Upper lobe of left lung (tissue), 6 donors: ENCODE measurements at places on chromosomes 12 and 14. TPM values are rescaled to one million over a fixed set of nuclear protein-coding genes. Genes with fewer than 3 reads are reported as not detected.

ADGRD1 gene
- total RNA-seq: 97.1 TPM

GRCh38 chr14:75191100-75191499 is 14.7 kb upstream of the TMED10 start:
- H3K27ac ChIP-seq: no peak overlapping the region
- H3K36me3 ChIP-seq: no peaks in the 10 kb centered on the region
- H3K4me3 ChIP-seq: no peak overlapping the region
- no peak for DNase-seq
- H3K4me1 ChIP-seq: peaks cover 2% of the 10 kb centered on the region

- no peak for DNase-seq
- H3K27me3 ChIP-seq: no peaks in the 10 kb centered on the region
- H3K4me3 ChIP-seq: no peak overlapping the region
- H3K27ac ChIP-seq: no peak overlapping the region
- no peaks in the 10 kb centered on the region for H3K4me1 ChIP-seq
- H3K36me3 ChIP-seq: no peaks in the 10 kb centered on the region
Observed at GRCh38 chr12:119802472-119802871, 74.6 kb downstream of the CIT start.

GRCh38 chr12:118742431-118742830 is 238.9 kb upstream of the SRRM4 start:
- no peak overlapping the region for H3K4me3 ChIP-seq
- no peaks in the 10 kb centered on the region for H3K36me3 ChIP-seq
- no peaks in the 10 kb centered on the region for H3K4me1 ChIP-seq

DNA sequence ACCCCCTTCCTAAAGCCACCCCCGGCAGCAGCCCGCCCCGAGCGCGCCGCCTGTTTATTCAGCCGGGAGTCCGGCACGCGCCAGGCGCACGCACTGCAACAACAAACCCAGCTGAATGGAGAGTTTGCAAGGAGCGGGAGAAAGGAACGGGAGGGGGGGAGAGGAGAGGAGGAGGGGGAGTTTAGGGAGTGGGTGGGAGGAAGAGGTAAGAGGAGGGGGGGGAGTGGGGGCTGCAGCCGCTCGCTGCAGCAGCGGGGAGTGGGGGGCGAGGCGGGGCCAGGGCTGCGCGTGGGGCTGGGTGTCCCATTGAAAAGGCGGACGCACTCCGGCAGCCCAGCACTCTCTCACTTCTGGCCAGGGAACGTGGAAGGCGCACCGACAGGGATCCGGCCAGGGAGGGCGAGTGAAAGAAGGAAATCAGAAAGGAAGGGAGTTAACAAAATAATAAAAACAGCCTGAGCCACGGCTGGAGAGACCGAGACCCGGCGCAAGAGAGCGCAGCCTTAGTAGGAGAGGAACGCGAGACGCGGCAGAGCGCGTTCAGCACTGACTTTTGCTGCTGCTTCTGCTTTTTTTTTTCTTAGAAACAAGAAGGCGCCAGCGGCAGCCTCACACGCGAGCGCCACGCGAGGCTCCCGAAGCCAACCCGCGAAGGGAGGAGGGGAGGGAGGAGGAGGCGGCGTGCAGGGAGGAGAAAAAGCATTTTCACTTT is at the start of gene ASCL1:
TSS of gene ASCL1 (plus strand) at position 336 of the 712 bp plus-strand sequence. CDS start 571 bp downstream, outside the sequence.
- H3K4me1 ChIP-seq: peaks cover 24% of the 10 kb centered on the region
- peak within 1 kb of the TSS; percentile 32 for H3K4me3 ChIP-seq
- H3K36me3 ChIP-seq: no peaks in the 10 kb centered on the region
- no peak for DNase-seq

GRCh38 chr12:130792821-130793553 is 46.1 kb downstream of the STX2 start:
- H3K27me3 ChIP-seq: no peaks in the 10 kb centered on the region
- DNase-seq: no peak
- no peak overlapping the region for H3K4me3 ChIP-seq
- peaks cover 95% of the 10 kb centered on the region for H3K36me3 ChIP-seq

DNA sequence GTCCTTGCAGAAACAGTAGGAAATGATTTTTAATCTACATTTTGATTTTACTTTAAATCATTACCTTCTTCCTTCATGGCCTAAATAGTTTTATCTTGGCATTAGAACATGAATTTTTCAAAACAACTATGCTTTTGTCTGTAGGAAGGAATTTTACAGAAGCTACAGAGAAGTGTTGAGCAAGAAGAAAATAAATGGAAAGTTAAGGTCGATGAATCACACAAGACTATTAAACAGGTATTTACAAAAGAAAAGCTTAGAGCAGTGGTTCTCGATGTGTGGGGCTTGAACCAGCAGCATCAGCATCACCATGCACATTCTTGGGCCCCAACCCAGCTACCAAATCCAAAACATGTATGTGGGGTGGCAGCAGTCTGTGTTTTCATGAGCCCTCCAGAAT is 91.6 kb downstream of the KTN1 start:
- no peak overlapping the region for H3K27ac ChIP-seq
- no peaks in the 10 kb centered on the region for H3K4me1 ChIP-seq
- no peak overlapping the region for H3K4me3 ChIP-seq
- H3K27me3 ChIP-seq: no peaks in the 10 kb centered on the region

- no peaks in the 10 kb centered on the region for H3K4me1 ChIP-seq
- no peak for DNase-seq
- H3K4me3 ChIP-seq: no peak overlapping the region
- H3K27ac ChIP-seq: no peak overlapping the region
- H3K36me3 ChIP-seq: no peaks in the 10 kb centered on the region
Observed at GRCh38 chr12:75998292-75999063, 33.1 kb downstream of the PHLDA1 start.

GZMB gene
- 4.9 TPM for total RNA-seq

DNA sequence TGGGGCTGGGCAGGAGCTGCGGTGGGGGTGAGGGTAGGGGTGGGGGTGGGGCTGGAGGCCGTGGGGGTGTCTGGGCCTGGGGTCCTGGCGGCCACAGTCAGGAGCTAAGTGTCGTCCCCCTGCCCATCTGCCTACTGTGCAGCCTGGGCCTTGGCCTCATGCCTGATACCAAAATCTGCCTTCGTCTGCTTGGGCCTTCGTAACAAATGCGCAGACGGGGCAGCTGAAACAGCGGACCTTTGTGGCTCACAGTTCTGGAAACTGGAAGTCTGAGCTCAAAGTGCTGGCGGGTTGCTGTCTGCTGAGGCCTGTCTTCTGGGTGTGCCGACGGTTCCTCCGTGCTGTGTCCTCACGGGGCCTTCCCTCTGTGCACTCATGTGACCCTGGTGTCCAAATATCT is 61.7 kb downstream of the KIF26A start:
- DNase-seq: no peak
- H3K27ac ChIP-seq: no peak overlapping the region
- no peaks in the 10 kb centered on the region for H3K36me3 ChIP-seq

VCPKMT gene
- 9.9 TPM for total RNA-seq

DNA sequence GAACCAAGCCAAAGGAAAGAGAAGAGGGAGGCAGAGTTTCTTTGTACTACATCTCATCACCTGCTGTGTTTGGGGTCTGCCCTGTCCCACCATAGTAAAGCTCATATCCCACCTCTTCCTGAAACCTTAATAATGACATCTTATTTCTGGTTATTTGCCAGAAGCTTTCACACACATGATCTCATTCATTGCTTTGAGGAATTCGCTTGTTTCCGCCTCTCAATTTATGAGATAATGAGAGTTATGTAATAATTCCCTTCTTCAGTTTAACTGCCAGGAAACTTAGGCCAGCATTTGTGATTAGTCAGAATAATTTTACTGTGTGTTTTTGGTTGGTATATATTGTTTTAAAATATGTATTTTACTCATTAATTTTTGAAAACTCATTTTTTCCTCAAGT is 205.2 kb downstream of the CACNA1C start:
- H3K36me3 ChIP-seq: no peaks in the 10 kb centered on the region
- H3K4me3 ChIP-seq: no peak overlapping the region
- no peak for DNase-seq
- no peak overlapping the region for H3K27ac ChIP-seq

GRCh38 chr12:51906430-51907082 is 748 bp upstream of the ACVRL1 start:
- peaks cover 10% of the 10 kb centered on the region for H3K27me3 ChIP-seq
- peak overlapping the region; percentile 99 for H3K27ac ChIP-seq
- peak overlapping the region; percentile 31 for H3K4me3 ChIP-seq
- no peak for DNase-seq
